ENCODE measurements at places on chromosomes 3 and 15.

- DNase-seq, result no peak
Measured at GRCh38 chr3:94714194-94714593, 651.3 kb downstream of the NSUN3 start.

DNA sequence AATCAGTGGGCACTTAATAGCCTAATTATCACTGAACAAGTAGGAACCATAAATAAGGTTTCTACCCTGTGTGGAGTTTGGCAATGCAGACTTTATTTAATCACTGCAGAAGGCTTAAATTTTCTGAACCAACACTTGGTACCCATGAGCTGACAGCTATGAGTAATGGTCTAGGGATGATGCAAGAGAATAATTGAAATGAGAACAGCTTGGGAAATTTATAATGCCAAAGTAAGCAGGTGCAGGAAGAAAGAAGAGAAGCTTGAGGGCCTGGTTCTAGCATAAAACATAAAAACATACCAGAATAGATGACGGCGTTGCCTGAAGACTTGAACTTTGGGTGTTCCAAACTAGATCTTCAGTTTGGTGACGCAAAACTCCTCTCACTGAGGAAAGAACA is 67.0 kb downstream of the IMPG2 start:
- DNase-seq, result no peak

GRCh38 chr3:195046441-195046840 is 224.5 kb downstream of the XXYLT1 start:
- DNase-seq, result no peak

DNA sequence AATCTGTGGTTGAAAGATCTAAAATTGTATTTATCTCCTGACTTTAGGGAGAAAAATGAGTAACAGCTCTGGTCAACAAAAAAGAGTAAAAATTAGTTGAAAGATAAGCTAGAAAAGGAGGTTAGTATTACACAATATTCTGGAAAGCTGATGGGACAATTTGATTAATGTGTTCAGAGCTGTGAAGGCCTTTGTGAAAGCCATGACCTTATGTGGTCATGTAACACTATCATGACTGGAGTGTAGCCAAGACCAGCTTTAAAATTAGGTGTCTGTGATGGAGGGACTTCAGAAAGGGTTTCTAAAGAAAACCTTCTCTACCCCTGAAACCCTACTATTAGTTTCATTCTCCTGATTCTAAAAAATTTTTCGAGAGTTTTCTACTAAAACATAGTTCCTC is 127.2 kb downstream of the NFKBIZ start:
- DNase-seq, result no peak

- DNase-seq, result no peak
Measured at GRCh38 chr15:48265135-48265534, 59.0 kb downstream of the SLC12A1 start.

DNA sequence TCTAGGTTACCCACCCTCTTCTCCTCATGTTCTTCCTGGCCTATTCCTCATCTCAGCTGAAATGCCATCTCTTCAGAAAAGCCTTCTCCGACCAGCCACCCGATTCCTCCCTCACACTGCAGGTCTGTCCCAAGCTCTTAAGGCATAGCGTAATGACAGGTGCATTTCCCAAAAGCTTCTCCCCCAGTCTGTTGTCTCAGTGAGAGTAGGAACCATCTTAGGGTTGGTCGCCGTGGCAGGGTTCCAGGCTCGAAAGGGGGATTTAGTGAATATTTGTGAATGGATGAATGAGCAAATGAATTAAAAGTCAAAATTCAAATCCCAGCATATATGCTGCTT is 78.6 kb downstream of the TOP2B start:
- DNase-seq, result no peak

GRCh38 chr3:144426967-144427366 is 455.3 kb downstream of the DIPK2A start:
- no peak for DNase-seq

DNA sequence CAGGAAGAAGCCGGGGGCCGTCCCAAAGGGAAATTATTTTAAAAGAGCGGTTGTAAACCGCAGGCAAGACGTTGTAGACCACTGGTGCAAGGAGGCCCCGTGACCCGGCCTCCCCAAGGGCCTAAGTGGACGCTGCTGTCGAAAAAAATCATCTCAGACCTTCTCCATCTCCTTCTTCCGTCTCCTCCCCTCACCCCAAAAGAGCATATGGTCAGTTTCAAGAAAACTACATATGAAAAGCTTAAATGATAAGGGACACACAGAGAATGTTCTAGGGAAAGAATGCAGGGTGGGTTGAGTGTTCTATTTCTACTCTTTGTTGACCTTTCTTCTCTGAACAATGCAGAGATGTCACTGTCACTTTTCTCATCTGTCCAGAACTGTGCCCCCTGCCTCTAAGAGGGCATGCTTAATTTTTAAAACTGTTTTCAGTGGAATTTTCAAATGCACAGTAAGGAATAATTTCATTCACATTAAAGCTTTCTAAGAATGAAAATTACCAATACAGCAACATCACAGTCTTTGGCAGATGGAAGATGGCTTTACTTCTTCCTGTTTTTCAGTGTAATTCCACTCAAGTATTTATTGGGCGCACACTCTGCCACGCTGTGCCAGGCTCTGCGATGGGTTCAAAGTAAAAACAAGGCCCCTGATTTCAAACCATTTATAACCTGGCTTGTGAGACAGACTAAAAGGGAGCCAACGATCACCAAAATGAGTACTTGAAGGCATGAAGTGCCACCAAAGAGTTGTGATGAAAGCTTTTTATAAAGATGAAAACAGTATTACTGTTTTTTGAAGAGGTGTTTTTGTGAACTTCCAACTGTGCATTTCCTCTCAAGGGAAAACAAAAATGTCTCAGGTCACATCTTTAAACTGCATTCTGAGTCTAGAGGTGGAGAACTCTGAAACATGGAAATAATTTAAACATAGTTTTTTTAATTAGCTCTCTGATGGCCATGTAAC is 891 bp upstream of the TOP2B start:
- DNase-seq, result no peak

DNA sequence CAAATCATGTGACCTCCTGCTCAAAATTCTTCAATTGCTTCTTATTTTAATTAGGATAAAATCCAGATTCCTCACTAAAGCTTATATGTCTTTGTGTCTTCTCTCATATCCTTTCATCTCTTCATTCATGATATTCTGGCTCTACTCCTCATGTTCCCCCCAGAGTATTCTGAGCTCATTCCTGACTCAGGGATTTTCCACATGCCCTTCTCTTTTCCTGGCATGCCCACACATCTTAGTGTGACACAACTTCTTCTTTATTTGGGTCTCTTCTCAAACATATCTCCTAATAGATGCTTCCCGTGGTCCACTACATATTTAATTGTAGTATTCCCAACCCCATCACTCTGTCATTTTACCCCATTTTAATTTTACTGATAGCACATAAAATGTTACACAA is 15.2 kb upstream of the MBNL1 start:
- DNase-seq, result no peak

- DNase-seq, result no peak
Measured at GRCh38 chr3:107752202-107752990, 229.6 kb downstream of the BBX start.

- no peak for DNase-seq
Measured at GRCh38 chr3:190970560-190970959, 108.1 kb upstream of the GMNC start.

DNA sequence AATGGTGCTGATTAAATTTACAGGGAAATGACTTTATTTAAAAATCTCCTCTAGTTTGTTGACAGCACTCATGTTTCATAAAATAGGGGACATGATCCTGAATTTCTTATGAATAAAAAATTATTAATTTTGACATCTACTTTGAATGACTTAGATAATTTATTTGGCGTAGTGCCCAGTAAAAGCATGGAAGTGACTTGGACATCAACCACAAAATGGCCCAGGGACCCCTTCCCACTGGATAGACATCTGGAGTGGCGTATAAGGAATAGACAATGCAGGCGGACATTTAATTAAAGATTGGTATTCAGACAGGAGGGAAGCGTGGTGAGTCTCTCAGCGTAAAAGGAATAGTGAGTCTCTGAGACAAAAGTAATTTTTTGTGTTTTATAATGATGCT is 79.8 kb downstream of the ADAMTSL3 start:
- DNase-seq, result no peak

GRCh38 chr3:356952-357351 is 160.4 kb downstream of the CHL1 start:
- DNase-seq, result no peak

DNA sequence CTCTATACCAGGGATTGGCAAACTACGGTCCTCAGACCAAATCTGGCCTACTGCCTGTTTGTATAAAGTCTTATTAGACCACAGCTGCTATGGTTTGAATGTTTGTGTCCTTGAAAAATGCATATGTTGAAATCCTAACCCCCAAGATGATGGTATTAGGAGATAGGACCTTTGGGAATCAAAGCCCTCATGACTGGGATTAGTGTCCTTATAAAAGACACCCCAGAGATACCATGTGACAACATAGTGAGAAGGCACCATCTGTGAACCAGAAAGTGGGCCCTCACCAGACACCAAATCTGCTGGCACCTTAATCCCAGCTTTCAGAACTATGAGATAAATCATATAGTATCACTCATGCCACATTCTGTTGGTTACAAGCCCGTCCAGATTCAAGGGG is 7.4 kb downstream of the HMCES start:
- no peak for DNase-seq

GRCh38 chr15:69457304-69458280 is 5.0 kb downstream of the RPLP1 start:
- DNase-seq, result no peak

- no peak for DNase-seq
Measured at GRCh38 chr15:56038015-56038414, 44.6 kb upstream of the NEDD4 start.

GRCh38 chr15:23787346-23788105 is 100.4 kb upstream of the NDN start:
- no peak for DNase-seq

GRCh38 chr3:139448104-139448503 is 28.2 kb downstream of the RBP2 start:
- DNase-seq, result no peak

DNA sequence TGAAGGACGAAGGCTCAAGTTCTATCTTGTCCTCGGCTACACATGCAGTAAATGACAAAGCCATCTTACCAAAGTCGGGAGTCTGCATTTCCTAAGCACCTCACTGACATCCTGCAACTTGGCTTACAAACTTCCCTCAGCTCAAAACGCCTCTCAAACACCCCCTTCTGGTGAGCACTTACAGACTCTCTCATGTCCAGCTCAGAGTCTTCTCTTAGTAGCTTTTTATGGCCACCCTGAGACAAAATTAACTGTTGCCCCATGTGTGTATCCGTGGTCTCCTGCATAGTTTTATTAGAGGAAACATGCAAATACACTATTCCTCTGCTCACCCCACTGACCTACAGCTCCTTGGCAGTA is 819.7 kb downstream of the FHIT start:
- no peak for DNase-seq

DNA sequence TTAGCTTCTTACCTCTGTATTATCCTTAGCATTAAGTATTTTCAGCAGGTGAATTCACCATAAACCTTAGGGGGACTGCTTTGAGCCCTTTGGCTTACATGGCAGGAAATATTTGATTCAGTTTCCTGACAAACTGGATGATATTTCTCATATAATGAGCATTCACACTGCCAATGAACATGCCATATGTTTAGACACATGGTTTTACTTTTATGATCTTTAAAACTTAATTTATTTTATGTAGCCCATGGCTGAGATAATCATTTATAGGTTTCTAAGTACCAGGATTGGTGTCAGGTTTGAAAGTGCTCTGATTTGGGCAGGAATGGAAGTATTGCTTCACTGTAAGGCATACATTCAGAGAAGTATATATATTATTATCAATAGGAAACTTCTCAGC is 319.1 kb downstream of the ZPLD1 start:
- no peak for DNase-seq

DNA sequence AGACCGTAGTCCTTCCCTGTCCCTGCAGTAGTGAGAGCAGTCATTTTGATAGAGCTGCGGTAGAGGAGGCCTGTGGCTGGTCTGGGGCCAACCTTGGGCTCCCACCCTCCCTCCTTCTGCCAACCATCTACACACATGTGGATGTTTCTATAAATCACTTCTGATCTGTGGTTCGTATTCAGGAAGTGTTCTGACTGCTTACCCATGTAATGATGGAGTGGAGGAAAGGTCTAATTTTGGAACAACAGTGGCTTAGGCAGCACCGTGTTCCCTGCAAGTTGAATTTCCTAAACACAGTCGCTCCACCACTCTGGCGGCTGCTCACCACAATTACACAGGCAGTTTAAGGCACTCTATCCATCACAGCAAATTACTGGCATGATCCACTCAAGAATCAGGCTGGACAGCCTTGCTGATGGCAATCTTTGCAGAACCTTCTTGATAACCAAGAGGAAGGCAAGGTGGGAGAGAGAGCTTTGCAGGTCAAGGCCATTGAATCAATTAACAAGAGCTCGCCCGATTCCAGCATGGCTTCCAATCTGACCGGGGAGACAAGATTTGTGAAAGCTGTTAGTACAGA is 104.7 kb upstream of the VEPH1 start:
- DNase-seq, result peak; percentile 41

DNA sequence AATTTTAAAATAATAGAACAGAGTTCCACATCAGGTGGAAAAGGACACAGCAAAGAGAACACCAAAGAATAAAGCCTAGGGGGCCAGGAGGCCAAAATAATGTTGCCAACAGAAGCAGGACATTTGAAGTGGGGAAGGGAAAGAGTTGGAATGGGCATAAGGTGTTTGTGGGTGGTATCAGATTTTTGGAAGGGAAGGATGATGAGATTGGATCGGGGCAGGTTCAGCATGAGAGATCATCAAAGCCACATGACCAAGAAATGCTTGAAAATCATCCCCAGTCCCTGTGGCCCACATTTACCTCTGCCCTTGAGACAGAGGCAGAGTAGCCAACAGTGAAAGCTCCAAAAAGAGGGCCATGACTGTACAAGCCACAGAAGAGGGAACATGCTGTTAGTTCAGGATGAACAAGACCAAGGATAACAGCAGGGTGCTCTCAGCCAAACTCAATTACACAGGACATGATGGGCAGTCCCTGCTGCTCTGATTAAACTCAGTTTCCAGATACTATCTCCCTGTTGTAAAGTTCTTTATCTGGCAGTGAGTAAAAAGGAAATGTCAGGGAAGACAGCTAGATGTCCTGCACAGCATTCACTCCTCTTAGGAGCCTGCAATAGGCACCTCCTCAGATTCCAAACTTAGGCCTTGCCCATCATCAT is 32.5 kb downstream of the RAB27A start:
- DNase-seq, result no peak

- DNase-seq, result no peak
Measured at GRCh38 chr3:185361920-185362319, 1.0 kb upstream of the MAP3K13 start.

DNA sequence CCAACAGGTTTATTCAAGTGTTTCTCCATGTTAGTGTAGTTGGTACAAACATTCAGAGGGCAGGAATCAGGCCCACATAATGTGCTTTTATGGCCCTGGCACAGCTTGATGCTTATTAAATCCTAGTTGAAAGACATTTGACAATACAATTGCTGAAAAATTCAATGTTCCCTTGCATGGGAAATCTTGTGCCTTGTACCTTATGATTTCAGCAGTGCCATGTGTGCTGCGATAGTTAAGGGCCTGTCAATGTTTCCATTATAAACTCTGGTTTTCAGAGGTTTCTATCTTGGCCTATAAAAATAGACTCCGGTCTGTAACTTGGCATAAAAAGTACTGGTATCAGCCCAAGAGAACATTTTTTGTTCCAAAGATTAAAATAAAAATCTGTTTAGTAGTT is 207.2 kb downstream of the TBC1D5 start:
- DNase-seq, result no peak

- DNase-seq, result no peak
Measured at GRCh38 chr3:15050405-15051092, 14.6 kb downstream of the MRPS25 start.

- DNase-seq, result no peak
Measured at GRCh38 chr3:39295184-39295775, 15.4 kb upstream of the CX3CR1 start.
